H4 (cell line): ENCODE measurements at places on chromosomes 6 and 20. TPM values are rescaled to one million over a fixed set of nuclear protein-coding genes. Genes with fewer than 3 reads are reported as not detected.
A peak's percentile ranks its signal among the peaks of the same experiment; 100 is the strongest.

- no peak for DNase-seq
These were observed 4.6 kb downstream of the DACT2 start for GRCh38 chr6:168314948-168315347.

DNA sequence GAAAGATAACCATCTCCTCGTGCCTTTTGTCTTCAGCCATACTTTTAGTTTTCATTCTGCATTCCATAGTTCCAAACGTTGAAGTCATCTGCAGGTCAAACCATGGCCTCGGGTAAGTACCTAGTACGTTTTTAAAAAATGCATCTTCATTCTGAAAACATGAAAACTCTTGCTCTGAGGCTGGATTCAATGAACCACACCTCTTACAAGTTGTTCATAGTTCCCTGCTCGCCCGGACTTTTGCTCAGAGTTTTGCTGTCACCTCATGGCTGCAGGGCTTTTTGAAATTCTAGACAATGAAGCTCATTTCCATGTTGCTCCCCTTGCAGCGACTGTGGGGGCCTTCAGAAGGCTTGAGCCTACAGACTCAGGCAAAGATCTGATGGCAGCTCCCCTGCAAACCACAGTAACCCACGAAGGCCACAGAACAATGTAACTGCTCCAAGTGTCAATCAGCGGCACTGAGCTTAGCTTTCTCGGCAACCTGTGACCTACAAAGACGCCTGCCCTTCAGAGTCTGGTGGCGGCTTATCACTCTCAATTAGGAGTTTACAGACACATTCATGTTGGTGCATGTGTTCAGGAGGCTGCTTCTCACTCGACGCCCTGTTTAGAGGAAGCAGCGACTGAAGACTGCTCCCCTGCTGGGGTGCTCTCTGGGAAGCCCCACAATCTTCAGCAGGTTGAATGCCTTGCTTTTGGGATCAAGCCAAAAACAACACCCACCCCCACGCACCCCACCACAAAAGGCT, 61.2 kb downstream of the FOXC1 start:
- DNase-seq, result no peak

GRCh38 chr6:29559524-29560287, at the start of gene UBD:
UBD (minus strand) TSS chr6:29559732; CDS start chr6:29559701, 31 bp downstream.
- DNase-seq, result no peak

- no peak for DNase-seq
These were observed 222.2 kb downstream of the UST start for GRCh38 chr6:148968771-148969602.

GRCh38 chr6:10414756-10415616, at the start of gene TFAP2A:
TFAP2A (minus strand) TSS chr6:10415074; CDS start chr6:10414991, 83 bp downstream.
- peak; percentile 79 for DNase-seq

DNA sequence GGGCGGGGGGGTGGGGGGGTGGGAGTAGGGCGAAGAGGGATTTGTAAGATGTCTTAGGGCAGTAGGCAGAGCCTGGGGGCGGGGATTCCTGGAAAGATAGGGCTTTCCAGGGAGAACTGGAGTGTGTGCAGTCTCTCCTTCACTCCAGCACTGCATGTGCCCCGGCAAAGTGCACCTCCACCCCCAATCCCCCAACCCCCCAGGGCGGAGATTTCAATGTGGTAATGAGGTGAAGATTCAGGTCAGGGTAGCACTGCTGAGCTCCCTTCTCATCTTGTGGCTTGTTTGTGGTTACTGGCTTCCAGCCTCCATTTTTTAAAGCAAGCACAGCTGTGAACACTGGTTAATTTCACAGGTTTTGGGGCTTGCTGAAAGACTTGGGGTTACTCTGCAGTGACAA, 5.9 kb downstream of the TMEM239 start:
- peak; percentile 36 for DNase-seq

DNA sequence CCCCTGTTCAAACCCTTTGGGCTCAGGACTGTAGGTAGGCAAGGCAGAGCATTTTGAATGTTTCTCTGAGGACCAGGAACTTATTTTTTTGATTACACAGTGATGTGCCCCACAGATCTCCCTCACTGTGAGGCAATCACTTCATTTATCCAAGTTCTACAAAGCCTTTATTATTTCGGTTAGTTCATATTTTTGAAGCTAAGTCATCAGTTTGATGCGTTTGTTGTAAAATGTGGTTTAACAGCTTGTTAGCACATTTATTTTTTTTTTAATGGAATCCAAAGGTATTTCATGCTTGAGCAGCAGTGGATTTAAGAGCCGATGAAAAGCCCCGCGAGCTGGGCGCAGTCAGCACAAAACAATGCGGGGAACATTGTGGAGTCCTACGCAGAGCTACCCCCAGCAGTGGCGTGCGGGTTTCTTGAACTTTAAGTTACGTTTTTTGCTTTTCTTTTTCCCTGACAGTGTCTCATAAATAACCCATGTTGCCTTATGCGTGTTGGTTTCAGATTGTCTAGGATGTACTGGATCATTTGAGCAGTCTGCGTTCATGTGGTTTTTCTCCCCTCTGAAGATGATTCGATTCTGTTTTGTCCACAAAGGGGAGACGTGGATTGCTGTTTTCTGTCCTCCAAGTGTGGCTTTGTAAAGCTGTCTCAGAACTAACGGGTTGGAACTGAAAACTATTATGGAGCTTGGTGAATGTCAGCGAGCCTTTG, 233.6 kb upstream of the BMP2 start:
- peak; percentile 75 for DNase-seq

DNA sequence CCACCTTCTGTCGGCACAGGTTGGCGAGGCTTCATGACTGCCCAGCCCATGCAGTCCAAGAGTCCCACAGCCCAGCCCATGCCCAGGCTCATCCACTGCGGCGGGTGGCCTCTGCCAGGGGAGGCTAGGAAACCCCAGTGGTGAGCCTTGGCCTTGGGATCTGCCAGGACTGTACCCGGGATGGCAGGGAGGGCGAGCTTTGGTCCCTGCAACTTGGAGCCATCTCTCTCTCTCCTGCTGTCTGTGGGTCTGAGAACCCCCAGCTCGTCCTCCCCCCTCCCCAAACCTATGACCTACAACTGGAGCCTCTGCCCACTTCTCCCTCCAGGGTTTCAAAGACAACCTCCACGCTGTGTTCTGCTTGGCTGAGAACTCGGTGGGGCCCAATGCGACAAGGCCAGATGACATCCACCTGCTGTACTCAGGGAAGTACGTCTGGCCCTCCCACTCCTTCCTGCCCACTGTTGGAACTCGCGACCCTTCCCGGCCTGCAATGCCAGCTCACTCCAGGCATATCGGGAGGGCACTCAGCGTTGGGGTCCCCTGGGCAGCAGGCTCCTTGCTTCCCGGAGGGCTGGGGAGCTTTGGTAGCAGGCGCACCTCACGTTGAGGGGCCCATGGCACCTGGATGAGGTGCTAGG, 19.7 kb downstream of the NPEPL1 start:
- DNase-seq, result no peak

GRCh38 chr6:14243597-14243996, 126.0 kb downstream of the CD83 start:
- no peak for DNase-seq

DNA sequence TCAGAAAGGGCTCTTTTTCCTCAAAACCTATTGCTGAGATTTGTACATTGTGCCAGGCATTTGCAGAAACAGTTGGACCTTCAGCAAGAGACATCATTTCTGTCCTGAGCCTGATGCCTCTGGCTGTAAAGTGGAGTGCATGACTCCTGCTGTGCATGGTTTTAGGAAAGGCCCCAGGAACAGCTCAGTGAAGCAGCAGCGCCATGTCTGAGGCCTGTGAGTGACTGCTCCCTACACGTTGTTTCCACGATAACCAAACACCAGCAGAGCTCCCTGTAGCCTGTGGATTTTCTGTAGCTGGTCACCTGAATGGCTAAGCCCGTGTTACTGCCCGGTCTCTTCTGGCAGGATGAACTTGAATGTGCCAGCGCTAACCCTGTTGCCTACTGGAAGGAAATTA, 232.5 kb downstream of the TFAP2C start:
- DNase-seq, result no peak

DNA sequence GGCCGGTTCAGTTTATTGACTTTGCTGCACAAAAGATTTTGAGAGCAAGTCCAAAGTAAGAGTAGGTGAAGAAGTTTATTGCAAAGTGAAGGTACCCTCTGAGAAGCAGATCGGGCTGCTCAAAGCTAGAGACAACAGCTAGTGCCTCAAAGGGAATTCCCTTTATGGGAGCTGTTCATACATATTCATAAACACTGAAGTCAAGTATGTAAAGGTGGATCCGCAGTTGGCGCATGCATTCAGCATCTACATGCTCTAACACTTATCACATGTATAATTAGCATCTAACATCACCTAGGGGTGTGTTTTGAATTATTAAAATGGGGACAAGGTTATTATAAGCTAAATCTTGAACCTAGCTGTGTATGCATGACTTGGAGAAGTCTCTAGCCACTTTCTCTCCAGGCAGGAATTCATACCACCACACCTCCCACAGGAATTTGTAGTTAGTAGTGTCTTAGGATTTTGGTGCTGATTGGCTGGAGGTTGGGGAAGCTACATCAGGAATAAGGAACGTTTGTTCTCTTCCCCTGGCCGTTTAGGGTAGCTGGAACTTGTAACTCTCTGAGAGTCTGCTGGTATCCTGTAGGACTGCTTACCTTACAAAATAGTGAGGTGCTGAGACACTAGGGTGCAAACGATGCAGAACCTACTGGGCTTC, 1633.9 kb downstream of the GRIK2 start:
- DNase-seq, result no peak

Gene RIOK1
- 11.4 and 16.9 TPM in 2 replicates for total RNA-seq

Gene FNDC1
- 0.04 and 0.31 TPM in 2 replicates for total RNA-seq

Gene FAM184A
- 1.4 and 2.1 TPM in 2 replicates for total RNA-seq

Gene ADTRP
- total RNA-seq, result 0.74 TPM in 1 of 2 replicates, not detected in the other
